IMR-90 (cell line): ENCODE measurements at places on chromosomes 16 and 17. TPM values are rescaled to one million over a fixed set of nuclear protein-coding genes. Genes with fewer than 3 reads are reported as not detected.
A peak's percentile ranks its signal among the peaks of the same experiment; 100 is the strongest.

DNA sequence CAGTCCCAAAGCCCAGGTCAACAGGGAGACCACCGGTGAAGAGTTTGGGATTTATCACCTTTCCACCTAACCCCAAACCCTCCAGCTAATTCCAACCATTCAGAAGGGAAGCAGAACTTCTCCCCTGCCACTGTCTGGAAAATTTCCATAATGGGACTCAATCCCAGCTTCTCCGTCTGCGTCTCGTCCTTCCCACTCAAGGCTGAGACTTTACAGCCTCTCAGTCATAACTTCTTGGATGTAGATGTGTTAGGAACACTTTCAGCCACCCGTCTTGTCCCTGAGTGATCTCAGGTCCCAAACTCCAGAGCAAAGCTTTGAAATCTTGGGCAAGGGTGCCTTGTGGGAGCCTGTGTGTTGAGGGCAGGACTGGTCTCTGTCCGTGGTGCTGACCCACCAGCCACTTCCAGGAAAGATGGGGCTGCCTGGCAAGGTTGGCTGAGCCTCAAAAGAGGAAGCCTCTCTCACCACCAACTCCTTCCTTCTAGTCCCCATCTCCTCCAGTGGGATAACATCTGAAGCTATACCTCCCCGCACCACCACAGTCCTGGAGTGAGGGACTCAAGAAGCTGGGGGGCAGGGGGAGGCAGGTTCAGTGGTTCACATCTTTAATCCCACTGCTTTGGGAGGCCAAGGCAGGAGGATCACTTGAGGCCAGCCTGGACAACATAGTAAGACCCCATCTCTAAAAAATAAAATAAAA is 9.3 kb downstream of the GAS2L2 start:
- peaks cover 48% of the 10 kb centered on the region for H3K27me3 ChIP-seq
- peak; percentile 40 for DNase-seq
- no peak overlapping the region for H3K4me3 ChIP-seq
- H3K36me3 ChIP-seq = no peaks in the 10 kb centered on the region
- no peak overlapping the region for H3K27ac ChIP-seq
- H3K4me1 ChIP-seq = no peaks in the 10 kb centered on the region

The PRSS22 gene
- not detected in 2 replicates for total RNA-seq

DNA sequence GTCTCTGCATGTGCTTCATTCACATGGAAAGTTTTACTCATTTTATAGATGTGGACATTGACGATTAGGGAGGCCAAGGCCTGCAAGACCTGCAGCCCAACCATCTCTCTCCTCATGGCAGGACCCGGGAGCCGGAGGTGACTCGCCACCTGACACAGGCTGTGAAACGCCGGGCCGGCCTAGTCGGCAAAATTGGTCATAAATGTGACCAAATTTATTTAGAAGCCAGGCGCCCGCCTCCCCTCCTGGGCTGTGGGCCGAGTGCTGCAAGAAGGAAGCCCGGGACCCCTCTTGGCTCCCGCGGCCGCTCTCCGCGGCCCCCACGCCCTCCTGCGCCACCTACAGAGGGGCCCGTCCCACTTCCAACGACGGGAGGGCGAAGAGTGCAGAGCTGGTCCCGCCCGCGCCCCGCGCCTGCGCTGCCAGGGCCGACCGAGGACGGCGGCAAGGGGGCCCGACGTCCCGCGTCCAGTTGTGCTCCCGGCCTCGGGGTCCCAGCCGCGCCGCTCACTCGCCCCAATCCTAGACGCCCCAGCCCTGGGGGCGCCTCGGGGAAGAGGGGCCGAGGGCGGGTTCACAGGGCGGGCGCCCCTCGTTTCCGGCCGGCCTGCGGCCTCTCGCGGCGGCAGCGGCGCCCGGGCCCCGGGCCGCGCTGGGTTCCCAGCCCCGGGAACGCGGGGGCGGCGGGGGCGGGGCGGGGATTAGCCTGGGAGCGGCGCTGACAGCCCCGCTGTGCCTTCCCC is 47.5 kb downstream of the WNT3 start:
- H3K27me3 ChIP-seq = no peaks in the 10 kb centered on the region
- no peaks in the 10 kb centered on the region; the same call in none of the 2 replicates for H3K4me1 ChIP-seq
- DNase-seq = peak; percentile 23

DNA sequence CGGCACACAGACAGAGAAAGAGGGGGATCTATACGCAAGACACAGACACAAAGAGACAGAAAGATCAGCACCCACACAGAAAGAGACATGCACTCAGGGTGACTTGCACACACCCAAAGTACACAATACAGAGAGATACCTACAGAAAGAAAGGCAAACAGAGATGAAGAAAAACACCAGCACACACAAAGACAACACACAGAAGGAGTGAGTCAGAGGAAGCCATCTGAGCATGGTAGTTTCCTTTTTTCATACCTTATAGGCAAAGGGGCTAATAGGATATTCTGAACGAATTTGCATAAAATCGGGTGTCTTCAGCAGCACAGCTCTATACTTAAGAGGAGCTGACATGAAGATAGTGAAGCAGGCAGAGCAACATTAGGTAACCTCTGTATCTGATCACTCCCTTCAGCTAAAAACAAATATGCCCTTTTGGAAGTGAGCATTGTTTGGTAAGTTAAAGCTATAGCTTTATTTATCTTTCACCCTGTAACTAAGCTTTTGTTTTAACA is 198.6 kb downstream of the AATF start:
- no peak overlapping the region for H3K27ac ChIP-seq
- H3K4me3 ChIP-seq = no peak overlapping the region
- no peaks in the 10 kb centered on the region for H3K27me3 ChIP-seq
- DNase-seq = peak; percentile 33
- peaks cover 2% of the 10 kb centered on the region; the same call in 1 of the 2 replicates for H3K4me1 ChIP-seq

DNA sequence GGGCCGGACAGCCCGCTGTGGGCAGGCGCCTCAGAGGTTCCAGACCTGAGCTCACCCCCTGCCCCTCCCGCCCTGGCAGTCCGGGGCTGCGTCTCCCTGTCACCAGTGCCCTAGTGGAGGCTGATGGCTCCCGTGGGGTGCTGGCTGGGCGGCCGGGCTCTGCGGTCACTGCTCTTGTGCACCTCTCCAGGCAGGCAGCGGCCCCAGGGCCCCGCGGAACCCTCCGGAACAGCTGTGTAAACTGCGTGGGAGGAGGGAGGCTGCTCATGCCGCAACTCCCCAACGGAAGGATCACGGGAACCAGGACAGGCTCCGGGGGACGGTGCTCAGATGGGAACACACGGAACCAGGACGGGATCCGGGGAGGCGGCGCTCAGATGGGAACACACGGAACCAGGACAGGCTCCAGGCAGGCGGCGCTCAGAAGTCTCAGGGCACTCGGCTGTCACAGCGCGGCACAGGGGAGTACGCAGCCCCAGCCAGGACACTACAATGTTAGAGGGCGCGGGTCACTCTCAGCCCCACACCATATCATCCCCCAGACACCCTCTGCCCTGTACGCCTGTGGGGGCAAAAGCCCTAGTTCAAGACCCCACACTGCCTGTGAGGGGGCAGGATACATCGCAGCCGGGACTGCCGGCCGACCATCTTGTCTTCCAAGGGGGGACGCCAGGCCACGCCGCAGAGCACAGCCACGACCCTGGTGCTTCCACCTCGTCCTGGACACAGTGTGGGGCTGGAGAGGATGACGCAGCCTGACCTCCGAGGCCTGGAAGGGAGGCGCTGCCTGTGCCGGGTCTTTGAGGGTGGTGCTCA is 74.0 kb upstream of the GNG13 start:
- no peak overlapping the region for H3K4me3 ChIP-seq
- H3K27ac ChIP-seq = no peak overlapping the region
- no peaks in the 10 kb centered on the region for H3K27me3 ChIP-seq

The CLDN9 gene
- not detected in 2 replicates for total RNA-seq

GRCh38 chr17:1273492-1274244 is 3.4 kb downstream of the BHLHA9 start:
- H3K4me3 ChIP-seq = no peak overlapping the region
- H3K4me1 ChIP-seq = no peaks in the 10 kb centered on the region
- peaks cover 39% of the 10 kb centered on the region for H3K27me3 ChIP-seq

The ZNF174 gene
- total RNA-seq = 5.3 and 7.2 TPM in 2 replicates
